ENCODE measurements at places on chromosomes 12 and 14.

- DNase-seq, result no peak
These were observed 60.8 kb downstream of the ZNF664 start for GRCh38 chr12:124033859-124034258.

GRCh38 chr14:34043627-34044372 lies 92.9 kb upstream of the EGLN3 start:
- no peak for DNase-seq

DNA sequence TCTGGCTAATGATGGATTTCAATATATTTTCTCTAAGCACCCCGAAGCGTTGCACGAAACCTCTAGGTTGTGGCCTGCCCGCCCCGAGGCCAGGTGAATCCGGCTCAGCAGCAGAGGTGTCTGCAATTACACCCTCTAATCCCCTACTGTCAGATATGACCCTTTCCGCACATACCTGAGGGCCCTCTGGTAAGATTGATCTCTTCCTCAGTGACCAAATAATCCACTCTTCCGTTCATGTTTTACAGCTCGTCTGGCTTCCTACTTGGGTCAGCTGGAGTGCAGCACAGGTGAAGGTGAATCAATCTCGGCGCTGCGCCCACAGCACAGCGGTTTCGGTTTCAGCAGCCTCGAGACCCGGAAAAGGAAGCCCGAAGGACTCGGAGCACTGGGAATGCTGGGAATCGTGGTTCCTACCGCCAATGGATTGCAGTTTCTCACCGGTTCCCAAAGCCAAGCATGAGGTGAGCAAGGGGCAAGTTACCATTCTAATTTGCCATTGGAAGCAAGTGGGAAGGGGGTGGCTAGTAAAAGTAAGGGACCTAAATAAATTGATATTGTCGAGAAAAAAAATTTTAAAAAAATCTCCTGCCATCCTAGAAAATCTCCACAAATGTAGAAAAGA lies at the start of gene SYNJ2BP:
SYNJ2BP (minus strand) TSS at position 366 of the 625 bp plus-strand sequence; CDS start at position 239, 127 bp downstream.
- DNase-seq, result no peak

DNA sequence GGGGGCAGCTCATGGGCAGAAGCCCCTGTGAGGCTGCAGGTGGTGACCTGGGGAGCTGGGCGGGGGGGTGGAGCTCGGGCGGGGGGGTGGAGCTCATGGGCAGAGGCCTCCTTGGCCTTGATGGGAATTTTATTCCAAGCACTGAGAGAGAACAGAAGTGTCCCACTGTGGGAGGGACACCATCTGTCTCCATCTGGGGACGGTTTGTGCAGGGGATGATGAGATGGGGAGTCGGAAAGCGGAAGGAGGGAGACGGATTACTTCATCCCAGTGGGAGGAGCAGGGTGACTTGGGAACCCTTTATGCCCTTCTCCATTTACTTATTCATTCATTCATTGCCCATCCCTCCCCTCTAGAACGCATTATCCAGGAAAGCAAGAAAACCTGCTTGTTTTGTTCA lies 304.7 kb downstream of the ADGRD1 start:
- no peak for DNase-seq

GRCh38 chr12:123750159-123750656 lies 11.9 kb upstream of the DNAH10 start:
- DNase-seq, result no peak

DNA sequence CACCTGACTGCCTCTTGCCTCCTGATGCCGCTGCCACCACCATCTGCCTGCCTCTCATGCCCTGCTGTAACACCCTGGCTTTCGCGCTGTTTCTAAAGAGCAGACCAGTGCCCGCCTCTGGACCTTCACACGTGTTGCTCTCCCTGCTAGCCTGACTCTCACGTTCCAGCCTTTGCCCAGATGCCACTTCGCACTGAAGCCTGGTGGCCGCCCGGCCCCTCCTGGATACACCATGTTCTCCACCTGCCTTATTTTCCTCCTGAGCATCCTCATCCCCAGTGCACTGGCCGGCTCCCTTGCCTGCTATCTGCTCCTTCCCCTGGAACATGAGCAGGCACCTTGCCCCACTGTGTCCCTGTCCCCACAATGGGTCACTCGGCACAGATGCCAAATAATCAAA lies 146.5 kb downstream of the PIWIL1 start:
- DNase-seq, result no peak

GRCh38 chr12:114682785-114683708 lies 928 bp downstream of the TBX3 start:
- DNase-seq, result no peak

DNA sequence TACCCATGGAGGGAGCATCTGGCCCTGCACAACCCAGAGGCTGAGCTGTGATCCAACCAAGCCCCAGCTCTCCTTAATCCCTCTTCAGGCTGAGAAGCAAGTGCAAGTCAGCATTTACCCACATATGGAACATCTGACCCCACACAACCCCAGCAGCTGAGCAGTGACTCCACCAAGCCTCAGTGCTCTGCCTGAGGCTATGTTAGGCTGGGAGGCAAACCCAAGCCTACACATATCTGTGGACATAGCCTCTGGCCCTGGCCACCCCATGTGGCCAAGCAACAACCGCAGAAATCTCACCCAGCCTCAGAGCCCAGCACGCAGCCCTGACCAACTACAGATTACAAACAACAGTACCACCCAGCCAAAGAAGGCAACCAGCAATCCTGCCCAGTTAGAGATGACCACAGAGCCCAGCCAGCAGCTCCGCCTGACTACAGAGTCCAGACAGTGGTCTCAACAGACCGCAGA lies 142.8 kb downstream of the NUAK1 start:
- DNase-seq, result no peak

GRCh38 chr12:71838676-71839075 lies 883 bp upstream of the TBC1D15 start:
- no peak for DNase-seq

GRCh38 chr12:54650409-54650808 lies 2.2 kb upstream of the DCD start:
- DNase-seq, result no peak
